Activated CD4-positive, alpha-beta T cell treated with anti-CD3 and anti-CD28 coated beads for 1 hour (primary cell): ENCODE measurements at places on chromosomes 3 and 15.

- no peak for DNase-seq
These were observed 73.8 kb downstream of the ABTB1 start for GRCh38 chr3:127746400-127747057.

GRCh38 chr15:22780267-22780666 is 6.2 kb upstream of the NIPA1 start:
- DNase-seq, result no peak

DNA sequence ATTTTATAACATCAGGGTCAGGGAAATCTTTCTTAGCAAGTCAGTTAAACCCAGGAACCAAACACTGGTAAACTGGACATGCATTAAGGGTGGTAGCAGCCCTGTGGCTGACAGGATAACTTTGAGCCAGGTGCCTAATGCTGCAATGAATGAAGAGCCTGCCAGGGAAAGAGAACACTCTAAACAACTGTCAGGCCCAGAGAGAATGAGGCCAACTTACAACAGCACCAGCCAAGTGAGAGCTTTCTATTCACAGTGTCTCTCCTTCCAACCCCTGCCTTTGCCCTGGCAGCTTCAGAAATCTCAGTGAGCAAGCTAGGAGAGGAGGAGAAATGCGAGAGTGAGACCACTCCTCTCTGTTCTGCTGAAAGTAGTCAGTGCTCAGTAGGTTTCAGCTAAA is 50.4 kb upstream of the ATP2C1 start:
- no peak for DNase-seq

GRCh38 chr3:4447295-4447999 is 19.6 kb downstream of the SUMF1 start:
- no peak for DNase-seq

- DNase-seq, result no peak
These were observed 40.0 kb downstream of the USP3 start for GRCh38 chr15:63544258-63545026.

- no peak for DNase-seq
These were observed 95.5 kb upstream of the NPHP3 start for GRCh38 chr3:132817646-132818177.

DNA sequence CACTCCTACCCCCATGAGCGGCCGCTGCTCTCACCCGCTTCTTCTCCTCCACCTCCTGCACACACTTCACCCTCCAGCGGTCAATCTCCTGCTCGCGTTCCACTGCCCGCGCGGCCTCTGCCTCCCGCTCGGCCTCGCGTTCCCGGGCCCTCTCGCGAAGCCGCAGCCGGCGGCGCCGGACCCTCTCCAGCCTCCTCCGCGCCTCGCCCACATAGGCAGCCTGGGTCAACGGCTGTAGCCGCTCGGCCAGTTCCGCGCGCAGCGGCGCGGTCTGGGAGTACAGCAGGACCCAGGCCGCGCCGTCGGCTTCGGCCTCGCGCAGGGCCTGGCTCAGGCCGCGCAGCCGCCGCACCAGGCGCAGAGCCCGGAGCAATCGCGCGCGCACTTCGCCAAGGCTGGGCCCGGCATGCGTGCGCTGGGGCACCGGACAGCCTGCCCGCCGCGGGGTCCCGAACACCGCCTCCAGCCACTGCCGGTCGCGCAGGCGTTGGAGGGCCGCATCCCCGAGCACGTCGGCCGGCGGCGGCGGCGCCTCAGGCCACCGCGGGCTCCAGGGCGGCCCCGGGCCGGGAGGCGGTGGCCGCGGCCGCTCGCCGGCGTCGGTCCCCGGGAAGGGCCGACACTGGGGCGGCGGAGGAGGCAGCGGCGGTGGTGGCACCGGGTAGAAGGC is 595 bp downstream of the PDCD7 start:
- no peak for DNase-seq

DNA sequence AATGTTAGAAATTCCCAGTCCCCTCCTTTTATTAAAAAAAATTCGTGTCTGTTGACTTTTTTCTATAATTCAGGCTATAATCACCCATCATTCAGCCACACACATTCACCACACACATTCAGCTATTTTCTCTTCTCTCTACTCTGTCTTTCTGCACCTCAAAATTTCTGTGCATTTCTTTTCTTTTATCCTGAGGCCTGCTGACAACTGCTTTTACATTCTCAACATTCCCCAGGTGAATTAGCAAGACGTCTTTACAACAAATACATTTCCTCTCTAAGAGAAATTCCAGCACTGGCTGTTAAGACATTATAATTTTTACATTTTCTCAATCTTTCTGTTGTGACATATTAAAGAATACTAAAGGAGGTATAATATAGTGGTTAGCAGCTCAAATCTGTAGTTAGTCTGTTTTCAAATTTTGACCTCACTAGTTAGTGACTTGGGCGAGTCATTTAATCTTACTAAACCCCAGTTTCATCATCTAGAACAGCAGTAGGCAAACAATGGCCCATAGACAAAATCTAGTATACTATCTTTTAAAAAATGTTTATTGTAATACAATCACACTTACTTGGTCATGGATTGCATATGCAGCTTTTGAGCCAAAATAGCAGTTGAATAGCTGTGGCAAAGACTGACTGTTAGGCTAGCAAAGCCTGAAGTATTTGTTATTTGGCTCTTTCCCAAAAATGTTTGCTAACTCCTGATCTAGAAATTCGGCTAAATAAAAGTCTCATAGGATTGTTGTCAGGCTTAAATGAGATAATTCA is 350.7 kb downstream of the NSUN3 start:
- no peak for DNase-seq

GRCh38 chr15:74798388-74799254 is 14.0 kb upstream of the LMAN1L start:
- DNase-seq, result no peak

- no peak for DNase-seq
These were observed 110.1 kb upstream of the LPP start for GRCh38 chr3:188043891-188044290.

GRCh38 chr3:32778389-32778788 is 39.4 kb upstream of the TRIM71 start:
- DNase-seq, result no peak

DNA sequence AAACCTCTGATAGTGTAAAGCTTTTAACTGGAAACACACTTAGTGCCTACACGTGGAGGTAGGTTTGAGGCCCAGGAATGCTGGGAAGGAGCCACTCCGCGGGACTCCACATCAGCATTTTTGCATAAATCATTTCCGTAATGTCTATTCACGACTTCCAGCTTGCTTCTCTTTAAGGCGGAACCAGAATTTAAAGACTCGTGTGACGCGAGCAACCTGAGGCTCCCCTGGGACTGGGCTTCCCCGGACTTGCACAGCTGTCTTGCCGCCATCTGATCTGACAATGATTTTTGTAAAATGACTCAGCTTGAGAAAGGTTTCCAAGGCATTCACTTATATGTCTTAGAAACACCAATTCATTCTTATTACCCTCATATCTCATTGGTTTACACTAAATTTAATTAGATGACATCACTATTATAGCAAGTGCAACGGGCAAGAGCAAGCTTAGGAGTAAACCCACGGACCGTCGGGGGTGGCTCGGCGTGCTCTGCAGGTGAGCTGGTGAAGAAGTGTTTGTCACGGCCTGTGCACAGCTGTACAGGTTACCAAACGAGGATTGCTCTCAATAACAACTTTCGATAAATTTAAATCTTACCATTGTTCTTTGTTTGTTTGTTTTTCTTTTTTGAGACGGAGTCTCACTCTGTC is 95.2 kb downstream of the CHSY1 start:
- DNase-seq, result no peak

- DNase-seq, result no peak
These were observed 36.7 kb downstream of the ACSBG1 start for GRCh38 chr15:78197632-78198031.

GRCh38 chr3:38327335-38328009 is 19.1 kb upstream of the XYLB start:
- no peak for DNase-seq

- DNase-seq, result no peak
These were observed 16.4 kb downstream of the PRR23E start for GRCh38 chr3:127209155-127209839.

GRCh38 chr3:50539356-50540286 is 27.9 kb downstream of the C3orf18 start:
- DNase-seq, result no peak

DNA sequence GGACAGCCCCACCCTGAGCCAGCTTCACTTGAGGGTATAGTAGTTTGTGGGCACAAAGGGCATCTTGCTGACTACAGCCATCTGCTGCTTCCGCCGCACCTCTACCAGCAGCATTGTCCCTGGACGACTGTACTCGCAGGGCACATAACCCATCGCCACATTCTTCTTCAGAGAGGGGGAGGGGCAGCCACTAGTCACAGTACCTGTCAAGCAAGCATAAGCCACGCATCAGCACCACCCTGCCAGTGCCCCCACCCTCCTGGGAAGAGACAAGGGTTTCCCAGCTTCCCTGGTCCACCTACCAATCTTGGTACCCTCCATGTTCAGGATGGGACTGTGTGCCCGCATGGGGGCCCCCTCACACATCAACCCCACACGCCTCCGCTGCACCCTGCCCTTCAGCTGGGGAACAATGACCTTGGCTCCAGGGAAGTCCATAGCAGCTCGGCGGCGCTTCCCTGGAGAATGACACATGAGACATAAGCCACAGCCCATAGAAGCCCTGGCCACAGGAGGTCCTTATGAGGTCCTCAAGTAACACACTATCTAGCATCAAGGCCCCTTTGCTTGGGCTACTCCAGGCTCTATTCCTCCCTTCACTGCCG is 4.7 kb downstream of the AMT start:
- no peak for DNase-seq

DNA sequence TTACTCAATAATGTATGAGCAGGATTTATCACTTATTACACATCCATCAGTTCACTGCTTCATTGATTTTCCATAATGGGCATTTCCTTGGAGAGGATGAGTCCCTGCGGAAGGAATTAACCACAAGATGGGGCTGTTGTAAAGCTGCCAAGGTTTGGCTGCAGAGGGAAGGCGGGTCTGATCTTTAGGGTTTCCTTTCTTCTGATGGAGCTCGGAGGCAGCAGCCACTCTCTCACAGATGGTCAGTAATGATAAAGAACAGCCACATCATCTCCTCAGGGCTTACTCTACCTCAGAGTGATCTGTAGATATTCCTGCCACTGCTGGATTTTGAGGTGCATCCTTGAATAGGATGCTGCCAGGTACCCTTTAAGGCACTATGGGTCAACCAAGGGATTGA is 115.2 kb downstream of the USP13 start:
- DNase-seq, result no peak

DNA sequence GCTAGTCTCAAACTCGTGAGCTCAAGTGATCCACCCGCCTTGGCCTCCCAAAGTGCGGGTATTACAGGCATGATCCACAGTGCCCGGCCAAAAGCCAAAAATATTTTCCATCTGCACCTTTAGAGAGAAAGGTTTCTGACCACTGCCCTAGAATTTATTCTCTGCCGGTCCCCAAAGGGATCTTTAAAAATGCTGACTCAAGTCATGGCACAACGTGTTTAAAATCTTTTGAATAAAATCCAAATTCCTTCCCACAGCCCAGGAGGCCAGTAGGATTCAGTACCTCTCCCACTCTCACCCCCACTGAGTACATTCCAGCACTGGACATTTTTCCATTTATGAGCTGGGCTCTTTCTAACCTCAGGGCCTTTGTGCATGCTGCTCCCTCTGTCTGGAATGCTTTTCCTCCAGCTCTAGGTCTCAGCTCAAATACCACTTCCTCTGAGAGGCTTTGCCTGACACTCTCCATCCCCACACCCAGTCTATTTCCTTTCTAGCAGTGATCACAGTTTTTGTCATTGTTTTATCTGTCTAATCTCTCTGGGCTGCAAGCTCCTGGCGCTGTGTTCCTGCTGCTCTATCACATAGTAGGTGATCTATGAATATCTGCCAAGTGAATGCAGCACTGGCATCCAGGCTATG is 502.9 kb downstream of the SHQ1 start:
- DNase-seq, result no peak

DNA sequence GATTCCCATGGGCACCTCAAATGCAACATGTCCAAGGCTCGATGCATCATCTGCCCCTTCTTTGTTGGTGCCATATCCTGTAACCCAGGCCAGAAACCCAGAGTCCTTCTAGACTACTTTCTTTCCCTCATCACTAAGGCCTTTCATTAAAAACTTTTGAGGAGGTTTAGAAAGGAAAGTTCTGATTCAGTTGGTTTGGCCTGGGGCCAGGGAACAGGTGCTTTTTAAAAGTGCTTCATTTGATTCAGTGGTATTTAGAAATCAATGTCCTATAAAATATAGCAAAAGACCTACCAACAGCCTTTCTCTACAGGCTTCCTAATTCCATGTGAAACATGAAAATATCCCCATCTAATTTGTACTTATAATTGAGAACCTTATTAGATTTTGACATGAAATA is 341.9 kb upstream of the RORA start:
- no peak for DNase-seq

GRCh38 chr15:25439369-25439836 is 579 bp upstream of the UBE3A start:
- no peak for DNase-seq

- DNase-seq, result no peak
These were observed 149.4 kb upstream of the WNT5A start for GRCh38 chr3:55636300-55637195.

DNA sequence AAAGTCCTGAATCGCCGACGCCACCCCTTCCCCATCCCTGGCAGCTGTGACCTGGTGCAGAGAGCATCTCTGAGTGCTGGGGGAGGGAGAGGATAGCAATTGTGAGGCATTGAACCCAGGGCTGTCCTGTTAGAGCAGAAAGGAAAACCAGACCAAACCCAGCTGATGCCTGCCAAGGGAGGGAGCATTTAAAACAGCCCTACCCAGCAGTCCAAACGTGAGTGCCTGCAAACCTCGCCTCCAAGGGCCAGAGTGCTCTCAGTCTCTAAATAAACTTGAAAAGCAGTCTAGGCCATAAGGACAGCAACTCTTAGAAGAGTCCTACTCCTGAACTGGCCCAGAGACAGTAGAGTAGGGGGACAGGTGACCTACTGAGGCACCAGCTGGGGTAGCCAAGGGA is 20.0 kb upstream of the LARS2 start:
- DNase-seq, result no peak

DNA sequence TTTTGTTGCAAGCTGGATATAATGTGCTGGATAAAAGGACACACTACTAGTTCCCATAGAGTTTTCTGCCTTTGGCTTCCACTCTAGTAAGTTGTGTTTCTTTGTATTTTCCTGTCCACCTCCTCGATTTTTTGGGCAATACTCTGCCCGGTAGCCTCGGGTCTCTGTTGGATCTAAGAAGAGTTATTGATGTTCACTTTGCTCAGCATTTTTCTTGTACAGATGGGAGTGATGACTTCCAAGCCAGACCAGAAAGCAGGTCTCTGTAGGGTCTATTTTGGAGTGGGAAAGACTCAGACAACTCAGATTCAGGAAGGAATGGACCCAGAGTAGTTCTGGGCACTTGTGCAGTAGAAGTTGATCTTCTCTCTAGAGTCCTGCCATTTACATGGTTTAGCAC is 36.0 kb upstream of the PRTG start:
- no peak for DNase-seq
